ENCODE measurements at places on chromosomes 16 and 17.
A peak's percentile ranks its signal among the peaks of the same experiment; 100 is the strongest.

DNA sequence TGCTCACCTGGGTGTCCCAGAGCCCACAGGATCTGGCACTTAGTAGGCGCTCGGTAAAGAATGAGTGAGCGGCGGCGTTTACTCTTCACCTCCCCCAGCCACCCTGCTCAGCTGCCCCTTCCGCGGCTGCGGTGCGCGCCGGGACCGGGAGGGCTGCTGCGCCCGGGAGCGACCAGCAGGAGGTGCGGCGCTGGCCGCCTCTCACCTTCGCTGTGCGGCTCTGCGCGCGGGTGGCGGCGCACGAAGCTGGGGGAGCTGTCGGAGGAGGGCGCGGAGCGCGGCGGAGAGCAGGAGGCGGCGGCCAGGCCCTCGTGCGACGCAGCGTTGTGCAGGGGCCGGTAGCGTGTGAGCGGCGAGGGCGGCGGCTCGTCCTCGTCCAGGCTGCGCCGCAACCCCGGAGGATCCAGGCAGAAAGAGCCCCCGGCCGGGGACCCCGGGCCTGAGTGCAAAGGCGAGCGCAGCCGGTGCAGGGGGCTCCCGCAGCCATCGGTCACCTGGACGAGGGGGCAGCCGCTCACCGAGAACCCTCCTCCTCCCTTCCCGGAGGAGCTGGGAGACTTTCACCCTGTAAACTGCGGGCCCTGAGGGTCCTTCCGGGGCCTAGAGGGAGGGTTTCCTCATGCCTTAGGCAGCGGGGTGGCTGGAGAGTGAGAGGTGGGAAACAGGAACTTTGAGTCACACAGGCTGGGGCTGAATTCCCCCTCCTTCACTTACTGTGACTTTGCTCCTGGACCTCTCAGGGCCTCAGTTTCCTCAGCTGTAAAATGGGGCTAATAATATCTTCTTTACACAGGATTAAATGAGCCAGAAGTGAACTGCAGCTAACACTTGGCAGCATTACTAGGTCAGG lies 12.5 kb downstream of the SAMD14 start:
- DNase-seq: peak; percentile 23

DNA sequence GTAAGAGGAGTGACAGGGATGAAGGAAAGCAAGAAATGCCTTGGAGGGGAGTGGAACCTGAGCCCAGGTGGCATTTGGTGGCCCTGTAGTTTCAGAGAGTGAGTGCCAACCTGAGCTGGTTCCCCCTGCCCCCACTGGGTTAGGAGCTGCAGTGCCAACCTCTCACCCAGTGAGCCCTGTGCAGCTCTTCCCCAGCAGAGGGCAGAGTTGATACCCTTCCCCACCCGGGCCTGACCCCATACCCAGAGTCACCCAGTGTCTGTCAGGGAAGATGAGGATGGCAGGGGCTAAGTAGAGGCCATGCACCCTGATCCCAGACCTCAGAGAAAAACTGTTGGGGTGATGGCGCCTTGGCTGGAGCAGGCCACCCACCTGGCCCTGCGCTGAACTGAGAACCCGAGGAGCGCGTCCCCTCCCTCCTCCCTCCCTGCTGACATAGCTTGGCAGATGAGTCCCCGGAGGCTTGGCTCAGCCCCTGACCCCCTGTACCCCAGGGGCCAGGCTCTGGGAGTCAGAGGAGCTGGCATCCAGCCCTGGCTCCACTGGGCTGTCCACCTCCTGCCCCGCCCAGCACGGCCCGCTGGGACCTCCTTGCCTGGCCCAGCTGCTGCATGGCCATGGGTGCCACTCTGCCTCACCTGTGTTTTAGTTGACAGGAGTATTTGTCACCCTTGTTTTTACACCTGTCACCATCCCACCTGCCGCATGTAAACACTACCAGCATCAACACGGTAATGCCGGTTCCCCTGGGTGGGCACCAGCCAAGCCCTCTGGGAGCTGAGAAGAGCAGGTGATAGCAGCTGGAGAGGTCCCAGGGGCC lies 113.9 kb downstream of the AMFR start:
- DNase-seq: no peak

- DNase-seq: peak; percentile 82
These were observed 7.6 kb upstream of the NXPH3 start for GRCh38 chr17:49567871-49568694.

GRCh38 chr17:5758651-5759050 lies 174.3 kb upstream of the NLRP1 start:
- no peak for DNase-seq

DNA sequence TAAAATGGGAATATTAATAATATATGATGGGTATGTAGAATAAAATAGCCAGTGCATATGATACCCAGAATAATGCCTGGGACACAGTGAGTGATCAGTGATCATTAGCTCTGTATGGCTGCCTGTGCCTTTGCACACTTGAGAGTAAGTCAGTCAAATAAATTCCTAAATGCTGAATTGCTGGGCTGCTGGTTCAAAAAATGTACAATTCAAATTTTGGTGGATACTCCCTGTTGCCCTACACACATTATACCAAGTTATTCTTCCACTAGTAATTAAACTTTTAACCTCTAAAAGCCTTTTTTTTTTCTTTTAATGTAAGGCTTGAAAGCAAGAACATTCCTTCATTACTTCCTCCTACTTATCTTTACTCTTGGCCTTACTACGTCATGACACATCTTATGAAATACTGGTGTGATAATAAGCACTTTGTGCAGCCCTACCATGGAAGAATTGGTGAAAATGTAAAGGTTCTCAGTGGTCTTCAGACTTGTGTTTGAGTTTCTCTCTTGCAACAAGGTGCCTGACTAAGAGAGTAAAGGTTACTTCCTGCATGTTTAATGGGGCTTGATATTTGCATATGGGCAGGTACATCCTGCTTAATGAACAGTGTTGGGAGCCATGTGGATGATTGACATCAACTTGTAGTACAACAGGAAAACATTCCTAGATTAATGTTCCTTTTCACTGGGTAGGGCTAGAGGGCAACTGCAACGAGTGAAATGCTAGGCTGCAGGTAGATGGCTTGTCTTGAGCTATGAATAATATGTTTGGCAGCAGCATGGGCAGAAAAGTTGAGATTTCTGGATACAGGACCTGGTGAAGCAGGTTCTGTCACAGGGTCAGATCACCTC lies 84.3 kb downstream of the PRKCA start:
- DNase-seq: no peak

GRCh38 chr16:72860726-72861562 lies 187.0 kb downstream of the ZFHX3 start:
- no peak for DNase-seq

Data from stimulated activated CD8-positive, alpha-beta memory T cell treated with anti-CD3 and anti-CD28 coated beads, Interleukin-7, amount 100 ng/mL, for 24 hours (primary cell).